ENCODE measurements at places on chromosomes 1 and 21.

GRCh38 chr1:183792300-183792699 lies 12.6 kb upstream of the RGL1 start:
- no peak for DNase-seq

GRCh38 chr1:81308191-81308590 lies 492.5 kb upstream of the ADGRL2 start:
- no peak for DNase-seq

DNA sequence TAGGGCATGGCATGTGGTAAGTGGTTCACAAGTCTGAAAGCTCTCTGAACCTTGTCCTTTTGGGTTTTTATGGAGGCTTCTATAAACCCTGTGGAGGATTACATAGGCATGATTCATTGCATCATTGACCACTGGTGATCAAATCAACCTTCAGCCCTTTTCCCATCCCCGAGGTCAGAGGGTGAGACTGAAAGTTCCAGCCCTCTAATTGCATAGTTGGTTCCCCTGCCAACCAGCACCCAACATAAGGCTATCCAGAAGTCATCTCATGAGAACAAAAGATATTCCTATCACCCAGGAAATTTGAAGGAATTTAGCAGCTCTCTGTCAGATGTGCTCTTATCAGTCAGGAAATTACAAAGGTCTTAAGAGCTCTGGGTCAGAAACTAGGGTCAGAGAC lies 89.5 kb upstream of the ARTN start:
- no peak for DNase-seq

GRCh38 chr1:27141266-27142003 lies 13.5 kb downstream of the SLC9A1 start:
- no peak for DNase-seq

- DNase-seq = no peak
Measured at GRCh38 chr1:79293611-79294010, 287.1 kb upstream of the ADGRL4 start.

- DNase-seq = no peak
Measured at GRCh38 chr21:23607782-23608431, 1999.4 kb downstream of the MRPL39 start.

DNA sequence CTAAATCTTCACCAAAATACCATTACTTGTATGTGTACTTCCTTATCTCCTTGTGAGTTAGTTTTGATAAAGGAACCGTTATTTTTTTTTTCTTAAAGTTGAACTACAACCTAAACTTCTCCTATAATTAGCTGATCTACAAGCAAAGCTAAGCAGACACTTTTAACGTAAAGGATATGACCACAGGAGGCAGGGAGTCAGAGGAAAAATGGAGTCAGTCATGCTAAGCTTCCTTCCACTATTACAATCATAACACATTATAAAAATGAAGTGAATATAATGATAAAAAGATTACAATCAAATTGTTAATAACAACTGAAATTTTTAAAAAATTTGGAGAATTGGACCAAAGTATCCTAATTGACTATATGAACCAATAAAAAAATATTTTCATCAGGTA lies 892.6 kb downstream of the KCNT2 start:
- DNase-seq = no peak

GRCh38 chr1:236090741-236091147 lies 25.9 kb upstream of the NID1 start:
- no peak for DNase-seq

DNA sequence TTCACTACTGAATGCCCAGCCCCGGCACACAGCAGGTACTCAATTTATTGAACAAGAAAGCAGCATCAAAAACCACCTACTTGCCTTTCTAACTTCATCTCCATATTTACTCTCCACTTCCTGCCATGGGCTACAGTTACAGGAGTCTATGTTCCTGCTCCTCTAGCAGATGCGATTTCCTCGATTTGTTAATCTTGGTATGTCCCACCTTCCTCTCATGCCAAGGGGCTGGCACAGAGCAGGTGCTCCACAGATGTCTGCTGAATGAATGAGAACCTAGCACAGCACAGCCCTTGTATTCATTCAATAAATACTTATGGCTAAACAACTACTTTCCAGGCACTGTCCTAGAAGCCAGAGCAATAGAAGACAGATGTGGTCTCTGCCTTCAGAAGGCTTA lies 12.2 kb downstream of the PAFAH2 start:
- no peak for DNase-seq

- DNase-seq = no peak
Measured at GRCh38 chr1:59878370-59878769, 48.2 kb downstream of the CYP2J2 start.

DNA sequence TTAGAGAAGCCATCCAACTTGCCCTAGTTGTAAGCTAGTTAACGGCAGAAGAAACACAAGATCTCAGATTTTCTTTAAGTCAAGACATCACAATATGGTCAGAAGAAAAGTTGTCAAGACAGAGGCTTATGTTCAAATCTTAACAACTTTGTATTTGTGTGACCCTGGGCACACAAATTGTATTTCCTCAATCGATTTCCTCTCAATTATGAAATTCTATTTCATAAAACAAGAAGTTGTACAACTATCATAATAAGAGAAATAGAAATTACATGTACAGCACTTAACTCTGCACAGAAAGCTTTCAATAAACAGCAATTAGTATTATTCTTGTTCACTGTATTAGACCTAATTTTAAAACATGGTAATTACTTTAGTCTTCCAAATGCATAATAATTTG lies 62.9 kb upstream of the SDC3 start:
- no peak for DNase-seq

DNA sequence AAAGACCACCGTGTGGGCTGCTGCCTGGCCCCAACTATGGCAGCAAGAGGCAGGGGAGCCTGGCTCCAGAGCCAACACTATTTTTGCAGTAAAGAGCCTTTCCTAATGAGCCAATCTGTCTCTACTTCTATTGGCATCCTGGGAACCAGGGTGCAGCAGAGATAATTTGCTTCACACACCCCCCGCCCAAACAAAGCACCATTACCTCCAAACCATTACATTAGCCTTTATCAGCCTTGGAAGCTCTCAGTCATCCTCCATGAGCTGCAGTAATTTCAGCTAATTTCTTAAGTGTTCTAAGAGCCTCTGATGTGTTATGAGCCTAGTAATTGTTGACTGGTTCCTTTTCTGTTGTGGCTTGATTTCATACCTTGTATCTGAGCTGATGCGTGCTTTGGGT lies 21.6 kb downstream of the ARMH1 start:
- DNase-seq = no peak

GRCh38 chr1:82343381-82343780 lies 542.6 kb downstream of the ADGRL2 start:
- DNase-seq = no peak

GRCh38 chr1:246532519-246532918 lies 25.4 kb upstream of the SMYD3 start:
- no peak for DNase-seq

DNA sequence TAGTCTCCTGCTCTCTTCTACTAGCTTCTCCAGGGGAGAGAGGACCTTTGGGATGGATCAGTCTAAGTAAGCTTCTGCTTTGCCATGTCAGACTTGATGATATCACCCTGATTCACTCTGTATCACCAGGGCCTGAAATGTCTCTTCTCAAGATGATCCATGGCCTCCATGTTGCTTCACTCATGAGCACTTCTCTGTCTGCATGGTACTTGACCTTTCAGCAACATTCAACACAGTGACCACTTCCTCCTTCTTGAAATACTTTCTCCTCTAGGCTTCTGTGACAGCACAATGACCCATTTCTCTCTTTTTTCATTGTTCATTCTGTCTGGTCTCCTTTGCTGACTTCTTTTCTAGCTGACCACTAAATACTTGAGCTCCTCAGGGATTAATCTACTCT lies 35.3 kb upstream of the NGF start:
- no peak for DNase-seq

DNA sequence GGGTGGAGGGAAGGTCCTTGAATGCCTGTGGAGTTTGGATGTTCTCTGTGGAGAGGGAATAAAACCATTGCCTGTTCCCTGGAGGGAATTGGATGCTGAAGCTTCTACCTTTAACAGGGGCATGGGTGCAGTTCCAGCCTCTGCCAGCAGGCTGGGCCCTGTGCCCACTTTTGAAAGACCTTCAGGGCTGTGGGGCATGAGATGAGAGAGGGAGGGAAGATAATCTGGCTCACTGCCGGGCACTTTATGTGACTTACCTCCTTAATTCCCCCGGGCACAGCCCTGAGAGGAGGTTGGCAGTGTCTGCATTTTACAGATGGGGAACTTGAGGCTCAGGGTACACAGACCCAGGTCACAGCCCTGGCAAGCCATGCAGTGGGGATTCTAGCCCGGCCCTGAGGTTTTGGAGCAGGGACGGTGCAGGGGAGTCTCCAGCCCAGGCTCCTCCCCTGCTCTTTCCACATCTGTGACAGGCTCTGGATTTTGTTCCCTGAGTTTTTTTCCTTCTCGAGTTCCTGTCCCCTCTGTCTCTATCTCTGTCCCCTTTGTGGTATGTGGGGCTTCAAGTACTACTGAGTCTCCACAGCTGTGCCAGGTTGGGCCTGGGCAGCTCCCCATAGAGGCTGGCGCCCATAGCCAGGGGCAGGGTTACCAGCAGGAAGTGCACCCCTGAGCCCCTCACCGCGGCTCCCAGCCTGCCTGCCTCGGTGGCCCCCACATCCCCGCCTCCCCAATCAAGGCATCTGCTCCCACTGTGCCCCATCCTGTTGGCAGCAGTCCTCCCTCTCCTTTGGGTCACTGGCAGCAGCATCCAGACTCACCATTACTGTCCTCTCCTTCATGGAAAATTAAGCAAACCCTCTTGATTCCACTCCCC lies 14.0 kb upstream of the THEMIS2 start:
- DNase-seq = peak; percentile 94

DNA sequence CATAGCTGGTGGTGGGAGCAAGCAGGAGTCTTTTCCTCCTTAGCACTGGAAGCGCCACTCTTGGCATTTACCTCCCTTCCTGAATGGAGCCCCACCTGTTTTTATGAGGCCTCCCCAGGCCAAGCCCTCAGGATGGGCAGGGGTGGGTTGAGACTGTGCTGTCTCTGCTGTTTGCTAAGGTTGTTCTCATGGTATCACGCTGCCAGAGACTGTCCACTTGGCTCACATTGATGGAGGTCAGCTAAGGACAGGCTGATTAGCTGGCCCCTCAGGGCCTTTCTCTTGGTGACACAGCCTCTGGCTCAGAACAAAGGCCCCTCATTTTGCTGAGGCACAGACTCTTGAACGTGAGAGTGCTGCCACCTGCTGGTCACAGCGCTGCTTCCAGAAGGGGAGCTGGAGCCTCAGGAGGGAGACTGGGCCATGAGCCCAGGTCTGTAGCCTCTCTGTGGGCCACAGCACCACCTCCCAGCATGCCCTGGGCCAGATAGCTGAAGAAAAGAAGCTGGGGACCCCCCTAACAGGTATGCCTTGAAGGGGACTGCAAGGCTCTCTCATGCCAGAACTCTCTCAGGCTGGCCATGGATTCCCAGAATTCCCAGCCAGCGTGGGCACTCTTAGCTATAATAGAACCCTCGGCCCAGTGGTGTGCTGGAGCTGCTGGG lies 85.6 kb downstream of the CD58 start:
- DNase-seq = peak; percentile 97

- no peak for DNase-seq
Measured at GRCh38 chr1:213381572-213382084, 330.6 kb downstream of the RPS6KC1 start.

DNA sequence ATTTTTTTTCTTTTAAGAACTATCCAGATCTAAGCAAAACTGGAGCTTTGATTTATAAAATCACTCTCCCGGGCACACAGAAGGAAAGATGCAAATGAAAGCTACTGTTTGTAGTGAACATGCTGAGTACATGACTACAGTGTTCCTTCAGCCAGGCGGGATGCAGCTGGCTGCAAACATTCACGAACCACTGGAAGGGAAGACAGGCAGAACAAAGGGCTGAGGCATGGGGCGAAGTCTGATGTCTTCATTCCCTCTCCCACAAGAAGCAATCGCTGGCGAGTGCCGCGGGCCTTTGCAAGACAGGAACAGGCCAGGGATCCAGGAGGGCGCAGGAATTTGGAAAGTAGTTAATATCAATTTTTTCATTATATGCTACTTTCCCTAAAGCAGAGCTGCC lies 257.9 kb upstream of the AJAP1 start:
- DNase-seq = no peak

DNA sequence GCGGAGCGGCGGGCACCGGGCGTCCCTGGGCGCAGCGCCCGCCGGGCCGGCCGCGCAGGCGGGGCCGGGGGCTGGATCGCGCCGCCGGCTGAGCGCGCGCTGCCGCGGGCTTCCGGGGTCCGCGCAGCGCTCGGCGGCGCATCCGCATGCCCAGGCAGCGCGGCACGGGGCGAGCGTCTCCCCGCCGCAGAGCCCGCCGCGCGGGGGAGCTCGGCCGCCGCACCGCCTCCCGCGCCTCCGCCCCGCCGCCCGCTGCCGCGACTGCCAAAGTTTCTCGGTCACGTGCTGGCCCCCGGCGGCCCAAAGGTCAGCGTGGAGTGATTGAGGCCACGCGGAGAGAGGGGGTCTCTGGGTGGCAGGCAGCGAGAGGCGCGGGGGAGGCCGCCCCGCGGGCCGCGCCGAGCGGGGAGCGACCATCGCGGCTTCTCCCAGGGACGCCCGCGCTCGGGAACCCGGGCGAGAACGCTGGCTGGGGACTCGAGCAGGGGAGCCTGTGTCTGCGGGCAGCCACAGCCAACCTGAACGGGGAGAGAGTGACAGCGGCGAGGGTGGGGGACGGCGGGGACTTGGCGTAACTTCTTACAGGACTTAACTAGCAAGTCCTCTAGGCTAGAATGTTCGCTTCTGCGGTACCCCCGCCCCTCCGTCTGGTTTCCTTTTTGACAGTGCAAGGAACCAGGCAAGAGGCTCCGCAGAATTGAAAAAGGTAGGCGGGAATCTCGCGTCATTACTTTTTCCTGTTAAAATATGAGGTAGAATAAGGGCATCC lies at the start of gene ILDR2:
Gene ILDR2, minus strand, starts transcription at position 180 of the 769 bp plus-strand sequence. CDS start 272 bp downstream, outside the sequence.
- DNase-seq = peak; percentile 73

DNA sequence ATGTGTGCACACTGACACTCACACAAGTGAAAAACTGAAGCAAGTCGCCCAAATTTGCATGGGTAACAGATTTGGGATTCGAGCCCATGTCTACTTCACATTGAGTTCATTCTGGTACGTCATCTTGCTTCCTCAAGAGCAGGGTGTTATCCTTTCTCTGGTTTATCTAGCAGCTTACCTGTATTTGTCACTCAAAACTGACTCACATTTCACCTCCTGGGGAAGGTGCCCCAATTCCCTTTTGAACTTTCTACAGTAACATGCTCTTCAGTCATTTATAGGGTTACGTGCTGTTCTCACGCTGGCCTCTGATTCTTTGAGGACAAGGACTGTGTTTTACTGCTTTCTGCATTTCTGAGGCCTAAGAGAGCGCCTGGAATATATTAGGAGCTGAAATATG lies 162.8 kb downstream of the PDE4B start:
- DNase-seq = no peak

- DNase-seq = no peak
Measured at GRCh38 chr1:170097449-170097948, 23.0 kb upstream of the KIFAP3 start.

Data from Karpas-422 (cell line).